ENCODE measurements at places on chromosomes 5 and 9.
A peak's percentile ranks its signal among the peaks of the same experiment; 100 is the strongest.

DNA sequence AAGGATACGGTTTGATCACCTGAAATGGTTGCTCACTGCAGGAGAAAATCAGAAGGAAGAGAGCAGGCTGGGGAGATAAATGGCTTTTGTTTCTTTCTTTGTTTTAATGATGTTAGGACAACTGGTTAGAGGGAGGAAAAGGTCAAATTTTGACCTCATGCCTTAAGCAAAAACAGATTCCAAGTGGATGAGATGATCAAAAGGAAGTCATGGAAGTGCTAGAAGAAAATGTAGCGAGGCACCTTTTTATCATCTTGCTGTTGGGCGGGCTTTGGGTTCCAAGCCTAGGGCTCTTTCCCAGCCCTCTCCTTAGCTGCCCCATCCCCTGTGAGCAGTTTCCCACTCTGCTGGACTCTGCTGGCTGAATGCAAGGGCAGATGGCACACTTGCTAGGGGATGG, 127.9 kb downstream of the ADAMTS2 start:
- no peak for DNase-seq

DNA sequence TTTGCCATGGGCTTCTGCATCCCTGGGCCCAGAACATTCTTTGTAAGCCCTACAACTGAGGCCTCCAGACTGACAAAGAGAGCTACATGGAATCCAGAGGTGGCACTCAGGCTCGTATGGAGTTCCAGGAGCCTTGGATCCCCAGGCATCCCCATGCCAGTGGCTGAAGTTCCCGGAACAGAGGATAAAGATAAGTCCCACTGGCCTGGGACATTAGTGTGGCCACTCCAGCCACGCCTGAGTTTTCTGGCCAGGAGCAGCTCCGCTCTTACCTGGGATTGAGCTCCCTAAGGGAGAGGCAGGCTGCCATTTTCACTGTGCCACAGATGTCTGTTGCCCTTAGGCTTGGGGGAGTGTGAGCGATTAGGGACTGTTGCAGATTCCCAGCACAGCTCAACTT, 656.3 kb upstream of the FAM174A start:
- DNase-seq = no peak

DNA sequence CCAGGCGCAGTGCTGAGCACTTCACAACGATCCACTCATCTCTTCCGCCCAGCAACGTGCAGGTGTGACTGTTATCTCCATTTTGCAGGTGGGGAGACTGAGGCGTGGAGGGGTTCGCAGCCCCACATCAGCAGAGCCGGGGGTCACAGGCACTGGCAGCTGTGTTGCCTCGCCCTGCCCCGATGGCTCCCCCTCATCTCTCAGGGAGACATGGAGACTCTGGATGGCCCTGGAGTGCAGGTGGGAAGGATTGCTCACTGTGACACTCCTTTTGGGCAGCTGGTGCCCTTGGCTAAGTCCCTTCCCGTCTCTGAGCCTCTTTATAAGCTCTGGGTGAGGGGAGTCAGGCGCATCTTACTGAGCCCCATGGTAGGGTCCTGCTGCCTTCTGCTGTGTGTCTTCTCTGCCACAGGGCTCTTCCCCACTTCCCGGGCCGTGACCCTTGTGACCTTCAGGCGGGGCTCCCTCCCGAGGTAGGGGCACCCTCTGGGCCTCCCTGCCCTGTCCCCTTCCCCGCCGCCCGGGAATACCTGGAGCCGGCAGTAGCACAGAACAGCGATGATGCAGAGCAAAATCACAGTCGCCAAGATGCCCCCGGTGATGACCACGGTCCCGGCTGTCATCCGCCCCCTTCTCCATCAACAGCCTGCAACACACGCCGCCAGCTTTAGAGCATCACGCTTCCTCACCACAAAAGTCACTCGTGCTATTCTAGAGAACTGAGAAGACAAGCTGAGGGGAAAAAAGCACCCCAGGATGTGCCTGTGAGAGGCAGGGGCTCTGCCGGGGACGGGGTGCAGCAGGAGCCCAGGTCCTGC, 29.4 kb downstream of the FAM163B start:
- DNase-seq = no peak

GRCh38 chr9:16281707-16282106, 588.8 kb downstream of the BNC2 start:
- no peak for DNase-seq

- DNase-seq = no peak
Measured at GRCh38 chr5:6377582-6377904, 804 bp downstream of the MED10 start.

- DNase-seq = no peak
Measured at GRCh38 chr5:78126536-78126935, 168.0 kb downstream of the AP3B1 start.

DNA sequence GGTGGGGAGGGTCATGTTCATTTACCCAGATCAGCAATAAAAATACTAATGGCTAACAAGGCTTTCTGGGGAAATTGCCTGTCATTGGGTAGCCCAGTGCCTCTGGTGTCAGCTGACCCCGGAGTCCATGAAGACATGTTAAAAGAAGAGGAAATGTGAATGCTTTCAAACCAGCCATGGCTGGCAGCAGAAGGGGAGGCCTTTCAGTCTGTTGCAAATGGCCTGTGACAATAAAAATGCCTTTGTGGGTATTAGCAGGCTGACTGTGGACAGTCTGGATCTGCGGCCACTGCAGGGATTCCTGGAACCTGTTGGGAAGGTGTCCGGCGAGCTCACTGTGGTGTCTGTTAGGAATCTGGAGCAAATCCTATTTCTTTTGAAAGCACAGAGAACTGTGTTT, 7.5 kb downstream of the ABL1 start:
- peak; percentile 35 for DNase-seq

- DNase-seq = peak; percentile 97
Measured at GRCh38 chr5:150081541-150082283, 4.6 kb downstream of the CSF1R start.

GRCh38 chr5:2017540-2018389, 135.0 kb upstream of the IRX4 start:
- peak; percentile 19 for DNase-seq

- no peak for DNase-seq
Measured at GRCh38 chr9:87701931-87702421, 23.9 kb upstream of the CTSL start.

- peak; percentile 85 for DNase-seq
Measured at GRCh38 chr9:76603448-76603895, 144.5 kb downstream of the GCNT1 start.

DNA sequence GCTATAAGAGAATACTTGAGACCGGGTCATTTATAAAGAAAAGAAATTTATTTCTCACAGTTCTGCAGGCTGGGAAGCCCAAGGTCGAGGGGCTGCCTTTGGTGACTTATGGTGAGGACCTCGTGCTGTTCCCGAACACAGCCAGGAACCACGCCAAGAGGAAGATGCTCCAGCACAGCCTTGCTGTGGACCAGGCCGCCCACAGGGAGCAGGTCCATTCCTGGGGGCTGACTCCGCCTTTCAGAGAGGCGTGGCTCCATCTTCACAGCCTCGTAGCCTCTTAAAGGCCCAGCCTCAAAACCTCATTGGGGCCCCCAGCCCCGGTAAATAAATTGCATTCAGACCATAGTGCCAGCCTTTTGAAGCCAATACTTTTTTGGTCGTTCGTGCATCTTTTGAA, 93.5 kb upstream of the CACNA1B start:
- DNase-seq = no peak

DNA sequence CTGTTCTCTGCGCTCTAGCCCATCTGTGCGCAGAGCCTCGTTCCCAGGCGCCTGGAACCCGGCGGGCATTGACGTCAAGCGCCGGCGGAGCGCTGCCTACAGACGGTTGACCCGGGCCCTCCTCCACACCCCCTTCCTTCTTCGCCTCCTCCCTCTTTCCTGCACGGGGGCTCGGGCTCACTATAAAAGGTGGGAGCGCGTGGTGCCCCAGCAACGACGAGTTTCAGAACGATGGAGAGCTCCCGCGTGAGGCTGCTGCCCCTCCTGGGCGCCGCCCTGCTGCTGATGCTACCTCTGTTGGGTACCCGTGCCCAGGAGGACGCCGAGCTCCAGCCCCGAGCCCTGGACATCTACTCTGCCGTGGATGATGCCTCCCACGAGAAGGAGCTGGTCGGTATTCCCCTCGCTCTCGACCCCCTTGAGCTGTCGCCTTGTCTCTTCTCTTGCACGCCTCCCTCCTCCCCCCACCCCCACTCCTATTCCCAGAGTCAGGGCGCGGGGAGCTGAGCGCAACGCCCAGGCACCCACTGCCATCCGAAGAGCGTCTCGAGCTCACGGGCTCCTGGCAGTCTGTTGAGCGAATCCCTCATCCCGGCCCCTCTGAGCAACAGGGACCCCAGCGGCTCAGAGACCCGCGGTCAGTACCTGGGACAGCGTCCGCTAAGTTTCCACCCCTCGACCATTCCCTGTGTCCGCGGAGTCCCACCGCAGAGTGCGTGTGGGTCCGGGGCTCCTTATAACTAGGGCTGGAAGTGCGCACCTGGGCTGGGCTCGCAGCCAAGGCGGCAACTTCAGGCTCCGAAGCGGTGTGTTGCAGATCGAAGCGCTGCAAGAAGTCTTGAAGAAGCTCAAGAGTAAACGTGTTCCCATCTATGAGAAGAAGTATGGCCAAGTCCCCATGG, at the start of gene CARTPT:
Gene CARTPT (plus strand): TSS at position 213 of the 902 bp plus-strand sequence. CDS start 19 bp downstream, at position 232.
- no peak for DNase-seq

Measured in inflammatory macrophage treated with lipopolysaccharide for 4 hours (primary cell).